ENCODE measurements at places on chromosomes 11 and 22.

DNA sequence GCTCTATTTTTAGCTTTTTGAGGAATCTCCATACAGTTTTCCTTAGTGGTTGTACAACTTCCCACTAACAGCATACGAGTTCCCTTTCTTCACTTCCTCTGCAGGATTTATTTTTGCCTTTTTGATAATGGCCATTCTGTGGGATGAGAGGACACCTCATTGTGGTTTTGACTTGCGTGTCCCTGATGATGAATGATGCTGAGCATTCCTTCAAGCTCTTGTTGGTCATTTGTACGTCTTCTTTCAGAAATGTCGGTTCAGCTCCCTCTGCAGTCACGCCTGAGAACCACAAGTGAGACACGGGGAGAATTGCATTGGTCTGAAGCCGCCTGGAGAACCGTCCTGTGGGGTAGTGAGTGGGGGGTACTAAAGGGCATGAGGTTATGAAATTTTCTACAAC, 2.0 kb upstream of the KRTAP5-10 start:
- no peak for DNase-seq

- DNase-seq, result no peak
Observed at GRCh38 chr11:31558001-31558400, 48.4 kb downstream of the ELP4 start.

- DNase-seq, result no peak
Observed at GRCh38 chr11:60566776-60567175, 51.6 kb downstream of the MS4A13 start.

DNA sequence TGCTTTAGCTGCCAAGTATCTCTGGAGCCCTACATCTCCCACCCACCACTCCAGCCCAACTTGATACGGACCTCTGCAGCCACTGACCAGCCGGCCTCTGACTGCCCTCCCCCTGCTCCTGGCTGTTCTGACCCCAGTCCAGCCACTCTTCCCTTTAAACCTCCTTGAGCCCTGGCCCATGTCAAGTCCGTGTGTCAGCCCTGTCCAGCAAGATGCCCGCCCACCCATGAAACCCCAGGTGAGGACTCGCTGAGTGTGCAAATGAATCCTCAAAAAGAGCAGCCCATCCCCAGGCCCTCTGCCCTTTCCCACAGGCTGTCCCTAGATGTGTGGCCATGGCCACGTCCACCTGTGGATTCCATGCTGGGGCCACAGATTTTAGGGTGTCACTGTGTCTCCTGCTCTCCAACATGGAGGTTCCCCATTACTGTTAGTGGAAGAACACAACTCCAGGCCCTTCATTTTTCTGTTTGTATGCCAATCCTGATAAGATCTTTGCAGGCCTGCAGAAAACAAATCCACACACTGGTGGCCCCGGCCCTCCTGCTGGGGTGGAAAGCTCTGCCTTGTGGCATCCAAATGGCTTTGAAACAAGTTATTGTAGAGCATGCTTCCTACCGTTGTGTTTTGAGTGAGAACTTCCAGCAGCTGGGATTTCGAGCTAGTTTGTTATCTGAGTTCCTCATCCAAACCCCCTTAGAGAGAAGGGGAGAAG, 22.7 kb upstream of the ADORA2A start:
- DNase-seq, result no peak

- DNase-seq, result no peak
Observed at GRCh38 chr11:68328374-68329091, 16.1 kb downstream of the LRP5 start.

DNA sequence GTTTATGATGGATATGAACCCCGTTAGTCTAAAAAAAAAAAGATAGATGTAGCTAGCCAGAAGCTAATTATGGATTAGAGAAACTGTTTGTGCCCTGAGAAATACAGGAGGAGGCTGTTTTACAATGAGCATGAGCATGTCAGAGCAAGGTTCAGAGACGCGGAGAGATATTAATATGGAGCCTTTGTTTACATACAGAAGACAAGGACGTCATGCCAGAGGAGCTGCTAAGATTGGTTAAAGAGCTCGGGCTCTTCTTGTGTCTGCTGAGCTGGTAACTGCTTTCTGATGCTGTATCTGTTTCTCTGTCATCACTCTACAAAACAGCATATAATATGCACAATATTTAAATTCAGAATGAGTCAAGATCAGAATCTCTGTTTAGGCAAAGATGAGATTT, 24.9 kb upstream of the CCDC89 start:
- DNase-seq, result no peak

DNA sequence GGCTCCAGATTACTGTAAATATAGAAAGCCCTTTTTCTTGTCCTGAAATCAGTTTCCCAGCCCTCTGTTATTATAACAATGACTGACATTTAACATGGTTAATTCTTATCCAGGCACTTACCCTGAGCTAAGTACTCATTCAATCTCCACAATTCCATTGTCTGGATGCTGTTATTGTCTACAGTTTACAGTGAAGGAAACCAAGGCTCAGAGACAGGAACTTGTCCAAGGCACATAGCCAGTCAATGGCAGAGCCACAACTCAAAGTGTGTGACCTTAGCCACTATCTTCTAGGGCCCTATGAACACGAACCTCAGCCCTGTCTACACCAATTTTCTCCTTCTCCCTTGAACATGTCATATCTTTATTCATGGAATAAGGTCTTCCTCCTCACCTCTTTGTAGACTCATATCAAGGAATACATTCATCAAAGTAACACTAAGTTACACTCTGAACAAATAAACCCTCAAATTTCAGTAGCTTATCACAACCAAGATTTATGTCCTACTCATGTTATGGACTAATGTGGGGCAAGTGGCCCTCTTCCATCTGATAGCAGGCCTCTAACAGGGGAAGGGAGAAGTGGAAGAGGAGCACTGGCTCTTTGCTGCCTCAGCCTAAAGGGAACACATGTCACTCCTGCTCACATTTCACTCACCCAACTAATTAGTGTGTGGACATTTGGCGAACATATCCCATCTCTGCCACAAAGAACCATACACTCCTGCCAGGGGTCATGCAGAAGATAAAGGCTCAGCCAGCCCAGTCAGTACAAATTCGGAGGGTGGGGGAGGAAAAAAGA, 39.3 kb upstream of the APLNR start:
- DNase-seq, result no peak

DNA sequence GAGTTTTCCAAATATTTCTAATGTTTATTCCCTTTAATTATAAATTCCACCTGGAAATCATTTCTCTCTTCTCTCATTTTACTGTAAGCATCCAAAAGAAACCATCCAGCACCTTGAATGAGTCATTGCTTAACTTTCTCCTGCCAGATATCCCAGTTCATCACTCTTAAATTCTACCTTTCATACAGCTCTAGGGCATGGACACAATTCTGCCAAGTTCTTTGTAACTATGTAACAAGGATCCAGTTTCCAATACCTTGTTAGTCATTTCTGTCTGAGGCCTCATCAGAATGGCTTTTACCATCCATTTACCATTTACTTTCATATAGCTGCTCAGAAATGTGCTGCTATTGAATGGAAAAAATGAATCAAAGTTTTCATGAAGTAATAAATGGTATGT, 455.4 kb upstream of the TENM4 start:
- DNase-seq, result no peak

DNA sequence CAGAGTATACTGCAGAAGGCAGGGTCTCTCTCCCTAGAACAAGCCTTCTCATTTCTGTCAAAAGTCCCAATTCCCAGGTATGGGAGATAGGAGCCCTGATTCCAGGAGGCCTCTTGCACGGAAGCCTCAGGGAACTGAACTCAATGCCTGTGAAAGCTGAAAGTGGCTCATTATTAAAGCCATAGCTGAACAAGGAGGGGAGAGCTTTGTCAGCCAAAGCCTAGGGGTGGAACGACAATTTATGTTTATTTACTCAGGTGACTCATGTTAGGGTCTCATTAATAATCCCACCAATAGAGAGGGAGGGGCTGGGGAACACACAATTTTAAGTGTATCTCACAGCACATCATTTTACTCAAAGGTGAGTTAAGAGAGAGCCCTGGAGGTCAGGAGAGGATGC, 44.9 kb downstream of the DSCAML1 start:
- no peak for DNase-seq

- no peak for DNase-seq
Observed at GRCh38 chr11:71316701-71317100, 64.3 kb upstream of the SHANK2 start.
